ENCODE measurements at places on chromosomes 3 and 15.

GRCh38 chr3:151351219-151351618 lies 21.9 kb upstream of the P2RY13 start:
- no peak for DNase-seq

- DNase-seq = no peak
Measured at GRCh38 chr3:98602078-98602678, 8.8 kb upstream of the CPOX start.

DNA sequence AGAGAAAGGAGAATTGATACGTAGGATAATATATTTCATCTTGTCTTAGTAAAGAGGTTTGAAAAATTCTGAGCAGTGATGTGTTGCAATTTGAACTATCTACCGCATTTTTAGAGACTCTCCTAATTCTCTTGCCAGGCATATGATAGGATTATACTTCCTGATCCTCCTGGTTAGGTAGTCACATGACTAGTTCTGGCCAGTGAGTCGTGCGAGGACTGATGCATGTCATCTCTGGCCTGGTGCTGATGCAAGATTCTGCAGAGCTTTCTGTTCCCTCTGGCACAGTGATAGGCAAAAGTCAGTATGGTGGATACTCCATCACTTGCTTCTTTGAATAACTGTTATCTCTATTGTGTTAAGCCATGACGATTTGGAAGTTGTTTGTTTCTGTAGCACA lies 277.6 kb upstream of the NAALADL2 start:
- no peak for DNase-seq

GRCh38 chr15:65633752-65634151 lies 12.0 kb downstream of the SLC24A1 start:
- DNase-seq = no peak

- DNase-seq = no peak
Measured at GRCh38 chr3:177624528-177625495, 427.5 kb upstream of the TBL1XR1 start.
